Muscle of arm (tissue), 14 donors: ENCODE measurements at places on chromosomes 7 and 10. TPM values are rescaled to one million over a fixed set of nuclear protein-coding genes. Genes with fewer than 3 reads are reported as not detected.

Gene NPY
- polyA plus RNA-seq: 25.2 TPM

Gene KEL
- polyA plus RNA-seq: 1.2 TPM

Gene SRRM3
- not detected for polyA plus RNA-seq

Gene RBP3
- polyA plus RNA-seq: 0.07 TPM

Gene NRCAM
- polyA plus RNA-seq: 26.3 TPM

Gene C10orf62
- polyA plus RNA-seq: not detected

Gene LRRD1
- polyA plus RNA-seq: 0.59 TPM

Gene CPEB3
- 3.5 TPM for polyA plus RNA-seq

Gene STEAP1B
- 2.7 TPM for polyA plus RNA-seq

DNA sequence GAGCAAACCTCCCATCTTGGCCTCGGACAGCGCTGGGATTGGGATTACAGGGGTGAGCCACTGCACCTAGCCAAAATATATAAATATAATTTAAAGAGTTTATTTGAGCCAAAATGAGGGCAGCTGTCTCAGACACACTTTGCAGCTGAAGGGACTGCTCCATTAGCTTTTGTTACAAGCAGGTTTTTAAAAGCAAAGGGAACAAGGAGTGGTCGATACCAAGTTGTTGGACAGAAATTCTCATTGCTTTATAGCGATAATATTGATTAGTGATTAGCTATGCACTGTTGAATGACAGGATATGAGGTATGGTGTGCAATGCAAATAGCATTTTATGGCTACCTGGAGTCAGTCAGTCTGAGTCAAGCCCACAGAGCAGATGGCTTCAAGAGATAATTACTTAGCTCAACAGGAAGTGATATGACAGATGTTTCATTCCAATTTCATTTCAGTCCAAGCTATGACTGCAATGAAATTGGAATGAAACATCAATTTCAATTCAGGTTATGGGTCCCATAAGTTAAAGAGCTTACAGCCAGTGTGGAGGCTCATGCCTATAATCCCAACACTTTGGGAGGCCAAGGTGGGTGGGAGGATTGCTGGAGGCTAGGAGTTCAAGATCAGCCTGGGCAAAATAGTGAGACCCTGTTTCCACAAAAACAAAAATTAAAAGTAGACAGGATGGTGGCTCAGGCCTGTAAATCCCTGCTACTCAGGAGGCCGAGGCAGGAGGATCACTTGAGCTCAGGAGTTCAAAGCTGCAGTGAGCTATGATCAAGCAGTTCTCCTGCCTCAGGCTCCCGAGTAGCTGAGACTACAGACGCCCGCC, 23.1 kb downstream of the TYW1 start:
- no peak for DNase-seq

DNA sequence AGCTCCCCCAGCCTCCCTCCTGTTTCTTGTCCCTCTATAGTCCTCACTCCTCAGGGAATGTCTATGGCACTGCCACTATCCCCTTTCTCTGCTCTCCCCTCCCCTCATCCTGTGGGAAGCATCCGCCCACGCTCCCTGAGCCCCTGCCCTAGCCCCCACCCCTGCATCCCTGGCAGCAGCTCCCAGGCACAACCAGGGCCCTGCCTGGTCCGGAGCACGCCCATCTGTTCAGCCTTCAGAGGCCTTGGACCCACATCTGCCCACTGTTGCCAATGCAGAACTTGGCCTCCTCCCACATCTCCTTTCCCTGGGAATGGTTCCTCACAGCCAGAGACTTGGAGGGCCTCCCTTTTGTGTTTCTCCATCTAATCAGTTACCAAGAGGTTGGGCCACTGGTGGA, 20.4 kb upstream of the TBRG4 start:
- DNase-seq: no peak

- DNase-seq: no peak
These were observed 16.8 kb downstream of the VSIR start for GRCh38 chr10:71756311-71757191.

DNA sequence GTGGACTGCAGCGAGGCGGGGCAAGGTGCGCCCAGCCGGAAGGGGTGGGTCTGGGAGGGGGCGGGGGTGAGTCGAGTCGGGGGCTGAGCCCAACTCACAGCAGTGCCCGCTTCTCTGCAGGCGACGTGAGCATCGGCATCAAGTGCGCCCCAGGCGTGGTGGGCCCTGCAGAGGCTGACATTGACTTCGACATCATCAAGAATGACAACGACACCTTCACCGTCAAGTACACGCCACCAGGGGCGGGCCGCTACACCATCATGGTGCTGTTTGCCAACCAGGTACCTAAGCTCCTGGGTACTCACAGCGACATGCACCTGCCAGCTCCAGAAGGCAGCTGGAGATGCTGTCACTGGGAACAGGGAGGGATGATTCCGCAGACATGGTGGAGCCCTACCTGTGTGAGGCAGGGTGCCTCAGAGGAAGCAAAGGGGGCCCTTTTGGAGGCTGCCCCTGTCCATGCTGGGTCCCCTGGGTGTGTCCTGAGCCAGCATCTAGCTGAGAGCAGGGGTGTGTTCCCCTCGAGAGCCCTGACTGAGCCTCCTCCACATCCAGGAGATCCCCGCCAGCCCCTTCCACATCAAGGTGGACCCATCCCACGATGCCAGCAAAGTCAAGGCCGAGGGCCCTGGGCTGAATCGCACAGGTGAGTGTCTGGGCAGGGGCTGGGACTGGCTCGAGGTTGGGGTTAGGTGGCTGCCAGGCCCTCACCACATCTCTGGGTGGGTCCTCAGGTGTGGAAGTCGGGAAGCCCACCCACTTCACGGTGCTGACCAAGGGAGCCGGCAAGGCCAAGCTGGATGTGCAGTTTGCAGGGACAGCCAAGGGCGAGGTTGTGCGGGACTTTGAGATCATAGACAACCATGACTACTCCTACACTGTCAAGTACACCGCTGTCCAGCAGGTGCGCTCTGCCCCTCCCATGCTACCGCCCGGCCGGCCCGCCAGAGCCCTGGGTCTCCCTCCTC, 12.8 kb downstream of the FLNC start:
- DNase-seq: no peak

- no peak for DNase-seq
These were observed 1.8 kb downstream of the STAM start for GRCh38 chr10:17645621-17646345.

- no peak for DNase-seq
These were observed 109.2 kb upstream of the TRIM24 start for GRCh38 chr7:138350701-138351357.

GRCh38 chr7:117829450-117830117, 43.7 kb downstream of the CTTNBP2 start:
- DNase-seq: no peak

DNA sequence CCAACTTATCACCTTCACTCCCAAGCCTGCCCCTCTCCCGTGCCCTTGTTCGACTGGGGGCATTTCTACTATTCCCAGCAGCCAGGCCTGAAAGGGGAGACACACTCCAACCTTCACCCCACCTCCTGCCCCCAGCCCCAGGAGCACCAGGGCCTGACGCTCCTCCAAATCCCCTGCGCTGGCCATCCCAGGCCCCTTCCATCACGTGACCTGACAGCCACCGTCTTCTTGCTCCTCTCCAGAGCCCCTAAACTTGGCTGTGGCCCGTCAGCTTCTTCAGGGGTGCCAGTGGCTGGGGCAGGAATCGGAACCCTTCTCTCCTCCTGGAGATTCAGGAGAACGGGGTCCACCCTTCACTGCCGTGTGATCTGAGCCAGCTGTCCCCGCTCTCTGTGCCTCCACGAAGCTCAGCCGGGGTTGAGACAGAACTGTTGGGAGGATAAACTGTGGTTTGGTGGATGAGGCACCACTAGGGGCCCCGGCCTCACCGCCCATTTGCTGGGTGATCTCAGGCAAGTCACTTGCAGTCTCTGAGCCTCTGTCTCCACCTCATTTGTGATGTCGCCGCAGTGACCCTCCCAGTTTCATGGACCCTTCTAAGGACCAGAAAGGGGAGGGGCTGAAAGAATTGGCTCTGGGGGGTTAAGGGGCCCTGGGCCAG, 91.0 kb downstream of the MYL10 start:
- no peak for DNase-seq

DNA sequence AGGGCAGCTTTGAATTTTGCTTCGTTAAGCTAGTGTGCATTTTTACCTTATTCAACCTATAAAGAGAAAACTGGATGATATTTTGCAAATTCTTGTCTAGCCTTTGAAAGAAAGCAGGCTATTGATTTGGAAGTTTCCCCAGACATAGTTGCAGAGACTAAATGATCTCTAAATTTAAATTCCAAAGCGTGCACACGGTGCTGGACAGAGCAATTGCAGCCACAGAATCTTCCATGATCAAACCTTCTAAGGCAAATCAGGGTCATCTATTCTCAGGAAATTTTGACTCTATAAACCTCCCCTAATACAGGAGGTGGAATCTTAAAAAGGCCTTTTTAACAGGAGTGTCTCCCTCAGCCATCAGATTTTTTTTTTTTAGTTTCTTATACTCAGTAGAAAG, 159.9 kb downstream of the MDFIC start:
- DNase-seq: no peak

GRCh38 chr10:98312822-98313221, 44.8 kb upstream of the LOXL4 start:
- no peak for DNase-seq

- peak; percentile 29 for DNase-seq
These were observed 154.9 kb upstream of the ITGB1 start for GRCh38 chr10:33112831-33113455.

- no peak for DNase-seq
These were observed 35.5 kb downstream of the GPR141 start for GRCh38 chr7:37719077-37719476.

GRCh38 chr7:133704453-133704852, 422.7 kb upstream of the LRGUK start:
- DNase-seq: no peak

GRCh38 chr10:3783316-3783681, 1.7 kb downstream of the KLF6 start:
- DNase-seq: peak; percentile 79

GRCh38 chr7:119572132-119572531, 700.8 kb upstream of the KCND2 start:
- no peak for DNase-seq

GRCh38 chr10:47214520-47214919, 85.5 kb upstream of the GDF10 start:
- no peak for DNase-seq

GRCh38 chr10:2990764-2991163, 76.6 kb upstream of the PFKP start:
- DNase-seq: no peak

- DNase-seq: no peak
These were observed 132.1 kb upstream of the CDK6 start for GRCh38 chr7:92968502-92968901.

DNA sequence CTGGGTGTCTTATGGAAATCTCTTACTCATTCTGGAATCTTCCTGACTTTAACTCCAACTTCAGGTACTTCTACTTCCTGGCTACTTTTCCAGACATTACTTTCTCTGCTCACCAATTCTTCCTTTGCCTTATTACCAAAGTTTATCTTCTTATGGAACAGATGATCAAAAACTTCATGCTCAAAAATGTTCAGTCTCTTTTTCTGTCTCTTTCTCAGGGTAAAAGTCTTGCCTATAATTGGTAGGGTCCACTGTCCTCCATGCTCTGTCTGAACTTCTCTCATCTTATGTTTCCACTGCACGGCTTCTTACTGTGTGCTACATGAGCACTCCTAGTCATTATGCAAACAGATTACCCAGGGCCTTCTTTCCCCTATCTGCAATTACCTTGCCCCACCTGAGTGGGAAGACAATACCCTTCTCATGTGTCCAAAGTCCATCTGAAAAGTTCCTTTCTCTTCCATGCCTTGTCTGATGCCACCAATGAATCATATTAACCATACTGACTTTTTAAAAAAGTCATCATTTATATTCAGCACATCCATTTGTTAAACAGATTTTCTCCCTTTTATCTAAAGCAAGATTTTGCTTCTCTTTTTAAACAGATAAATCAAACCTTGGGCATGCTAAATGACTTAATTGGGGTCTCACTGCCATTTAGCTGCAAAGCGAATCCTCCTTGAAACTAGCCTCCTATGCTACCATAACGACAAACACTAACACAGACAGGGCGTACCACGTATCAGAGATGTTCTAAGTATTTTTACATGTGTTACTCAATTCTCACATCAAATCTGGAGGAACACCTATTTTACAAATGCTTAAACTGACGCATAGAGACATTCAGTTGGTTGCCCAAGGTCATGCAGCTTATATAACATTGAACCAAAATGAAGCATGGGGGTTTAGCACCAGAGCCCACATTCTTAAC, 48.8 kb downstream of the SEMA3C start:
- no peak for DNase-seq

GRCh38 chr10:73886085-73886529, 11.8 kb upstream of the CAMK2G start:
- DNase-seq: peak; percentile 86

- DNase-seq: no peak
These were observed 699.1 kb downstream of the SUGCT start for GRCh38 chr7:40833888-40834234.

DNA sequence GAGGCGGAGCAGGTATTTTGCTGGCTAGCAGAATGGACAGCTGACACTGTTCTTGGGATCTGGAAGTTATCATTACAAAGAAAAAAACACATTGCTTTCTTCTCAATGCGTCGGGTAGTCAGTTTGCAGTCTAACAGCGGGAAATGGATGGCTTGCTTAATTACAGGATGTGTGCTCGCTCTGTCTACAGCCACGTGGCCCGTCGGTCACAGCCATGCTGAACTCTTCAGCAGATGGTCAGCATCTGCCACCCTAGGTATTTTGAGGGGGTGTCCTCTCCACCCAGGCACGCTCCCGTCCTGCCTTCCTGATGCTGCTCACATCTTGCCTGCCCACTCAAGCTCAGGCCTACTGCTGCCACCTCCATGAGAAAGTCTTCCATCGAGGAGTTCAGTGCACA, 20.4 kb upstream of the INMT start:
- DNase-seq: no peak

DNA sequence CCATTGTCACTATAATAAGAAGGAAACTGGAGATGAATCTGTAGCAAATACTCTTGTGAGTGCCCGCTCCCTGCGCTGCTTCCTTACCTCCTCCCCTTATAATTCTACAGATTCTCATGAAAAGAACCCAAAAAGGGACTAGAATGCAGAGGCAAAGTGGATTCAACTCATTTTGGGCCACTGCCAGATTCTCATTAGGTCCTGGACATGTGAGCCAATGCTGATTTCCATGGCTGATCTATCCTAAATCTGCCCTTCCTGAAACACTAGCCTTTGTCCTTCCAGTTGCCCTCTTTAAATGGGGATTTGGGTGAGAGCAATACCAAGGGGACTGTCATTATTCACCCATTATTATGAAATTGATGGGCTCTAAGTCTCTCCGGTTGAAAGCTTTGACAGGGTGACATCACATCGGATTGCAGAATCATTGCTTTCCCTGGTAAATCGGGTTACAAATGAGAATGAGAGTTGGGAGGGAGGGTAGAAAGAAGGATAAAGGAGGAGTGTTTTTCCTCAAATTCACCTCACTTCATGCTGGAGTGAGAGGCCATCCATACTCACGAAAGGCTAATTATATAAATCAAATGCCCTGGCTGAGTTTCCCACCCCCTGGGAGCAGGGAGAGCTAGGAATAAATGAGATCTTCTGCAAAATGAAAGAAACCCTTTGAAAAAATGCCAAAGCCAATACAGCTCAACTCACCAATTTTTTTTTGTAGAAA, 37.5 kb downstream of the PTN start:
- DNase-seq: no peak

- no peak for DNase-seq
These were observed 105.8 kb downstream of the ARHGAP21 start for GRCh38 chr10:24617771-24618396.

GRCh38 chr7:52639981-52640380, 395.5 kb upstream of the POM121L12 start:
- no peak for DNase-seq

GRCh38 chr7:90709501-90710465, 113.7 kb downstream of the CDK14 start:
- DNase-seq: peak; percentile 68

GRCh38 chr10:9228771-9229170, 1174.3 kb downstream of the GATA3 start:
- no peak for DNase-seq

GRCh38 chr7:36794689-36795088, 70.4 kb upstream of the AOAH start:
- no peak for DNase-seq
